Stimulated activated CD8-positive, alpha-beta memory T cell treated with anti-CD3 and anti-CD28 coated beads, Interleukin-7, amount 100 ng/mL, for 1 hour (primary cell): ENCODE measurements at places on chromosomes 12 and 14.

- no peak for DNase-seq
Observed at GRCh38 chr14:69249603-69250002, 10.4 kb upstream of the GALNT16 start.

DNA sequence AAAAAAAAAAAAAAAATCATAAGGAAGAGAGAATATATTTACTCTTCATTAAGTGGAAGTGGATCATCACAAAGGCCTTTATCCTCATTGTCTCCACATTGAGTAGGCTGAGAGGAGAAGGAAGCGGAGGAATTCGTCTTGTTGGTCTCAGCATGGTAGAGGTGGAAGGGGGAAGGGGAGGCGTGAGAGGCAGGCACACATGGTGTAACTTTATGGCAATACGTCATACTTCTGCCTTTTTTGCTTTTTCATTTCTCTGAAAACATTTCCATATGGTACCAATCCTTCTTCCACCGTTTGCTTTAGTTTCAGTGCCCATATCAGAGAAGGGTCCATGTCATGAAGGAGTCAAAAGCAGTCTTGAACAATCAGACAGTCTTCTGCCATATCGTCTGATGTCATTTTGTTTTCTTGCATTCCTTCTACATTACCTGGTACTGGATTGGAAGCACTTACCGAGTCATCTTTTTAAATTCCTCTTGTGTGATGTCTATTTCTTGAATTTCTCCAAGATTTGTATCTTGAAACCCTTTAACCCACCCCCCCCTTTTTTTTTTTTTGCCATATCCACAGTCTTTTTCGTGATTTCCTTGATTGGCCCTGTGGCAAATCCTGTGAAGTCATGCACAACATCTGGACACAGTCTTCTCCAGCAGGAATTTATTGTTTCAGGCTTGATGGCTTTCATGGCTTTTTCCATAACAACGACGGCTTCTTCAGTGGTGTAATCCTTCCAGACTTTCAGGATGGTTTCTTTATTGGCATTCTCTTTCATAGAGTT lies 8.9 kb downstream of the FUT8 start:
- DNase-seq, result no peak

DNA sequence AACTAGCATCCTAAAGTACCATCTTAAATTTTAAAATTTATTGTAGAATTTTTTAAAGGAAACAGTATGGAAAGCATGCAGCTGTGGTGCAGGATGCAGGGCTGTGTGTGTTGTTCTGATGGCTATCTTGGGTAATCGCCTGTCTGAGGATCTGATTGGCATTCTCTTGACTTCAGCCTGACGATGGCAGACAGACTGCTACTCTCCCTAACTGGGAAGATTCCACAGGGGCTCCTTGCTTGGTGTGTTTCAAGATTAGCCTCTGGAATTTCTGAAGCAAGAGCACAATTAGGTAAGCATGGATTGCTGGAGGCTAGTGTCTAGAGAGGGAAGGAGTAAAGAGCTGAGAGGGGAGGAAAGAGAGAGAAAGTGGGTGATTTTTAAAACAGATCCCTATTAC lies 696.8 kb upstream of the LRFN5 start:
- DNase-seq, result no peak

DNA sequence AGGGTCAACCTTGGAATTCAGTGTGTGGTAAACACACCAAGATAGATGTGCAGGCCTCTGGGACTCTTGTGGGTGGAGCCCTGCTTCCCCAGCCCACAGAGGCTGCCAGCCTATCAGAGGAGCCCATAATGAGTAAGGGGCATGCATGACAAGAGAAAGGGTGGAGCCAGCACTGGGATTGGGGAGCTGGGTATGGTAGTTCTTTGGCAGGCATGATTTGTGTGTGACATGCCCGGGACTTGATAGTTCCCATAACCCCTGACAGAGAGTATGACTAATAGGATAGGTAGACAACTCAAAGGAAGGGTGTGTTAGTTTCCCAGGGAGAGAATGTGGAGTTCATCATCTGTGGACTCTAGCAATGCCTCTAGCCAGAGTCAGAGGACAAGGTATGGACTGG lies 143.0 kb downstream of the EMP1 start:
- no peak for DNase-seq

GRCh38 chr12:7190268-7191055 lies 976 bp downstream of the PEX5 start:
- no peak for DNase-seq

- no peak for DNase-seq
Observed at GRCh38 chr14:106201376-106201775, 675.0 kb downstream of the TMEM121 start.

- no peak for DNase-seq
Observed at GRCh38 chr14:81430235-81430634, 30.1 kb upstream of the STON2 start.

DNA sequence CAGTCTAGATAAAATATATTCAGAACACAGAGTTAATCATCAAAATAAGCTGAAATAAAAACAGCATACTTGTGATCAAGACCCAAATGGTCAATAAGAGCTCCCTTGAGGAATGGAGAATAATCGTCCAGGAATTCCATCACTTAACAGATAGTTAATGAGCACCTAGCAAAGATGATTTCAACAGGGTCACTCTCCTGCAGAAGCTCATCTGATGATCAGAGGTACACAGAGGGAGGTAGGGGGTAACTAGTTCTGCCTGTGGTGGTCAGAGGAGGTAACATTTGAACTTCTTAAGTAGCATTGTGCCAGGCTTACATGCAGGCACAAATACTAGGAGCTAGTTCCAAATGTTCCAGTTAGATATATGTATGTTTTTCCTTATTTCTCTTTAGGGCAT lies 9.5 kb downstream of the MED13L start:
- no peak for DNase-seq

DNA sequence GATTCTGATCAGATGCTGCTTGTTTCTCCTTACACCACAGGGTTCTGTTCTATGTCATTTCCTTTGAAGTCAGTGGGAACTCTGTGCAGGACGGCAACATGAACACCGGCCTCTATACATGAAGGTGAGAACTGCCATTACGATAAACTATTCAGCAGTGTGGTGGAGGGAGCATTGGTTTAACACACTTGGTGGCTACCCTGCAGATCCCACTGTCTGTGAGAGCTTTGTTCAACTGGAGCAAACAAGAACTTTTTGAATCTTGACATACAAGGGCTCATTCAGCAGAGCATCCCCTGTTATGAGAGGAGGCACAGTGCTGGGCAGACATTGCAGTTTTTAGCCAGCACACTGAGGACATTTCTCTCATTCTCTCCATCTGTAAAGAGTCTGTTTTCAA lies 10.7 kb upstream of the FRS2 start:
- no peak for DNase-seq
